ENCODE measurements at places on chromosomes 7 and 10.

DNA sequence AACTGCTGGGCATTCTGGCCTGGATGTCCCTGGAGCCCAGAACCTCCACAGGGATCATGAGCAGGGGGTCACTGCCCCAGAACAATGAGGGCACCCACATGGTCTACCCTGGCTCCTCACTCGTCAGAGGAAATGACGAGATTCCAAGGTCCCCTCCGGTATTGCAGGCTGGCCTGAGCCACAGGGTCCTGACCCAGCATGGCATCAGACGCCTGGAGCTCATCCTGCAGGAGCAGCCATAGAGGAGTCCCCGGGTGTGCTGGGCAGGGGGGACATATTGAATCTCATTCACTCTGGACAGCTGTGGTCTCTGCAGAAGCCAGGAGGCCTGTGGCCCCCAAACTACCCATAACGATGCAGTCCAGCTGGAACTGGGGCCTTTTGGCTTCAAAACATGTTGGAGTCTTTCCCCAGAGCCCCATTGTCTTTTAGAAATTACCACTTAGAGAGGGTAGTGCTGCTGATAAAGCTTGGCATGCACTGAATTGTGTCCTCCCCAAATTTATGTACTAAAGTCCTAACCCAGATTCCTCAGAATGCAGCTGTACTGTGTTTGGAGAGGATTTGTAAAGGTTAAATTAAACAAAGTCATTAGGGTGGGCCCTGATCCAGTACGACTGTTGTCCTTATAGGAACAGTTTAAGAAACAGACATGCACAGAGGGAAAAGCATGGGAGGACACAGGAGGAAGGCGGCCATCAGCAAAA, 27.7 kb downstream of the ANXA8 start:
- DNase-seq: no peak
- H3K4me3 ChIP-seq: no peak overlapping the region
- no peaks in the 10 kb centered on the region for H3K36me3 ChIP-seq
- H3K4me1 ChIP-seq: no peaks in the 10 kb centered on the region
- no peaks in the 10 kb centered on the region for H3K27me3 ChIP-seq

GRCh38 chr10:15505329-15505728, 134.2 kb upstream of the FAM171A1 start:
- H3K36me3 ChIP-seq: no peaks in the 10 kb centered on the region
- H3K27me3 ChIP-seq: no peaks in the 10 kb centered on the region
- no peaks in the 10 kb centered on the region for H3K4me1 ChIP-seq
- H3K4me3 ChIP-seq: no peak overlapping the region
- H3K27ac ChIP-seq: no peak overlapping the region

GRCh38 chr10:133294189-133294588, 14.5 kb downstream of the TUBGCP2 start:
- no peaks in the 10 kb centered on the region for H3K27me3 ChIP-seq
- no peaks in the 10 kb centered on the region for H3K4me1 ChIP-seq
- peaks cover 40% of the 10 kb centered on the region for H3K36me3 ChIP-seq
- no peak overlapping the region for H3K4me3 ChIP-seq
- no peak overlapping the region for H3K27ac ChIP-seq

- no peaks in the 10 kb centered on the region for H3K4me1 ChIP-seq
- H3K4me3 ChIP-seq: no peak overlapping the region
- no peaks in the 10 kb centered on the region for H3K36me3 ChIP-seq
- H3K27ac ChIP-seq: no peak overlapping the region
These were observed 31.7 kb downstream of the CAMK2B start for GRCh38 chr7:44293561-44294324.

GRCh38 chr10:99533496-99534449, 1.0 kb downstream of the NKX2-3 start:
- DNase-seq: no peak
- H3K27ac ChIP-seq: no peak overlapping the region
- H3K4me1 ChIP-seq: no peaks in the 10 kb centered on the region
- H3K36me3 ChIP-seq: no peaks in the 10 kb centered on the region
- peaks cover 71% of the 10 kb centered on the region for H3K27me3 ChIP-seq
- H3K4me3 ChIP-seq: no peak overlapping the region

DNA sequence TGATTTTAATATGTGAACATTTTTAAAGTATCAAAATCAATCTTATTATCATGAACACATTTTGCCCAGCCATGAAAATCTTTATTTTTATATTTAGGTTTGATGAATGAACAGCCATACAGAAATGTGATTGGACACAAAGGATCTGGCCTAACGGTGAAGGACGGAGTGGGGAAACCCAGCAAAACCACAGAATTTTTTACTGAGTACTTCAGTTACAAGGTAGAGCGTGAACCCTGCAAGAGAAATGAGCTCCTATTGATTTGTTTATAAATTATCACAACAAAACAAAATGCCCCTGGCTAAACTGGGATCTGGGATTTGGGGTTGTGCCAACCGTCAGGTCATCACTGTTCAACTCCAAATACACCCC, 118.8 kb downstream of the JAZF1 start:
- no peak for DNase-seq
- H3K27ac ChIP-seq: no peak overlapping the region
- H3K36me3 ChIP-seq: no peaks in the 10 kb centered on the region
- no peaks in the 10 kb centered on the region for H3K27me3 ChIP-seq

DNA sequence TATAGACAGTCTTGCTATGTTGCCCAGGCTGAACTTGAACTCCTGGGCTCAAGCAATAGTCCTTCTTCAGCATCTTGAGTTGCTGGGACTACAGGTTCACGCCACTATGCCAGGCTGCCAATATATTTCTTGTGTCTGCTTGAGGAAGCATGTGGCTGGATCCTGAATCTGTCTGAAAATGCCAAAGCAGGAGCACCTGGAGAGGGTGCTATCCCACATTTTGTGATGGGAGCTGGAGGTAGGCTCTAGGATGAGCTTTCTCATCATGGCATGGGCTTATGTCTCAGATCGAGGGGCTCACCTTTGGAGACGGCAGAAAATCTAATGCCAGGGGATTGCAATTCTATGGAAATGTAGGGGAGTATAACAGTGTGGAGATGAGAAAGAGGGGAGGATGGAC, 744.2 kb downstream of the GRID1 start:
- no peak overlapping the region for H3K27ac ChIP-seq
- no peak for DNase-seq
- no peaks in the 10 kb centered on the region for H3K36me3 ChIP-seq
- no peaks in the 10 kb centered on the region for H3K4me1 ChIP-seq

- no peak for DNase-seq
- H3K4me3 ChIP-seq: no peak overlapping the region
- H3K27me3 ChIP-seq: peaks cover 3% of the 10 kb centered on the region
- no peak overlapping the region for H3K27ac ChIP-seq
- H3K36me3 ChIP-seq: no peaks in the 10 kb centered on the region
- peaks cover 3% of the 10 kb centered on the region for H3K4me1 ChIP-seq
These were observed 32.2 kb upstream of the ZFAND2A start for GRCh38 chr7:1192171-1192676.

GRCh38 chr7:128745706-128746105, 6.5 kb downstream of the CALU start:
- no peaks in the 10 kb centered on the region for H3K27me3 ChIP-seq
- no peak overlapping the region for H3K4me3 ChIP-seq
- peaks cover 10% of the 10 kb centered on the region for H3K4me1 ChIP-seq
- H3K27ac ChIP-seq: no peak overlapping the region
- H3K36me3 ChIP-seq: peaks cover 12% of the 10 kb centered on the region

- DNase-seq: no peak
- no peaks in the 10 kb centered on the region for H3K27me3 ChIP-seq
- no peaks in the 10 kb centered on the region for H3K36me3 ChIP-seq
- no peaks in the 10 kb centered on the region for H3K4me1 ChIP-seq
- no peak overlapping the region for H3K4me3 ChIP-seq
These were observed 39.5 kb downstream of the CNNM1 start for GRCh38 chr10:99368646-99369045.

- H3K4me1 ChIP-seq: no peaks in the 10 kb centered on the region
- H3K27ac ChIP-seq: no peak overlapping the region
- H3K27me3 ChIP-seq: no peaks in the 10 kb centered on the region
- no peak overlapping the region for H3K4me3 ChIP-seq
- H3K36me3 ChIP-seq: peaks cover 13% of the 10 kb centered on the region
These were observed 33.5 kb upstream of the UMAD1 start for GRCh38 chr7:7607010-7607409.

- DNase-seq: no peak
- H3K4me3 ChIP-seq: no peak overlapping the region
- H3K27ac ChIP-seq: no peak overlapping the region
- H3K36me3 ChIP-seq: no peaks in the 10 kb centered on the region
- no peaks in the 10 kb centered on the region for H3K4me1 ChIP-seq
These were observed 351.9 kb downstream of the CXCL12 start for GRCh38 chr10:44033008-44033407.

DNA sequence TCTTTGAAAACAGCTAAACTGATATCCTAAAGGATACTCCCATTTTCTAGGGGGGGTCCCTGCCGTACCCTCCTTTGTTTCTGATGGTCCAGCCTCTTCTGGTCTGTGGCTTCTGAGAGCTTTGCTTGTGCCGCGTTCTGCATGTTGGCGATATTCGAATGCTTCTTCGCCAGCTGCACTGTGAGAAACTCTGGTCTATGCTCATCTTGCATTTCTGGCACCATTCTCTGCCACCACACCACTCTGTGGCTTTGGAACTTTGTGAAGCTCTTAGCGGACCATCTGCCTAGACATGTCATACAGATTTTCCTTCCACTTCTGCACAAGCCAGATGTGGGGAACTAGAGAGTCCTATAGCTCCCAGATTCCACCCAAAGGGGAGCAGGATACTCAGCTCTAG, 197.2 kb downstream of the REEP3 start:
- H3K4me1 ChIP-seq: peaks cover 4% of the 10 kb centered on the region
- H3K4me3 ChIP-seq: no peak overlapping the region
- no peaks in the 10 kb centered on the region for H3K27me3 ChIP-seq
- DNase-seq: no peak
- H3K27ac ChIP-seq: no peak overlapping the region

DNA sequence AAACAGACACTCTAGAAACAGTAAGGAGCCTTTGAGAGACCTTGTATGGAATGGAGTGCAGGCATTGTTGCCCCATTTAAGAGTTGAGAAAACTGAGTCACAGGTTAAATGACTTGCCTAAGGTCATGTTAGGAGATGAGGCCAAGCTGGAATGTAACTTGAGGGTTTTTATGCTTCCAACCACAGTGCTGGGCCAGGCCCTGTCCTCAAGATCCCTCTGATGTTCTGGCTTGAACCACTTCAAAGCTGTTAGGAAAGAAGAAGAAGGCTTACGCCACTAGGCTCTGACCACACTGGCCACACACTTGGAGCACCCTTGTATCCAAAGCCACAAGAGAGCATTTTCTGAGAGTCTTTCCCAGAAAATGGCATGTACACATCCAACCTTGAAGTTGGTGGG, 42.7 kb downstream of the PLAU start:
- no peaks in the 10 kb centered on the region for H3K27me3 ChIP-seq
- H3K4me3 ChIP-seq: no peak overlapping the region
- H3K4me1 ChIP-seq: peaks cover 34% of the 10 kb centered on the region
- no peak overlapping the region for H3K27ac ChIP-seq
- DNase-seq: no peak

DNA sequence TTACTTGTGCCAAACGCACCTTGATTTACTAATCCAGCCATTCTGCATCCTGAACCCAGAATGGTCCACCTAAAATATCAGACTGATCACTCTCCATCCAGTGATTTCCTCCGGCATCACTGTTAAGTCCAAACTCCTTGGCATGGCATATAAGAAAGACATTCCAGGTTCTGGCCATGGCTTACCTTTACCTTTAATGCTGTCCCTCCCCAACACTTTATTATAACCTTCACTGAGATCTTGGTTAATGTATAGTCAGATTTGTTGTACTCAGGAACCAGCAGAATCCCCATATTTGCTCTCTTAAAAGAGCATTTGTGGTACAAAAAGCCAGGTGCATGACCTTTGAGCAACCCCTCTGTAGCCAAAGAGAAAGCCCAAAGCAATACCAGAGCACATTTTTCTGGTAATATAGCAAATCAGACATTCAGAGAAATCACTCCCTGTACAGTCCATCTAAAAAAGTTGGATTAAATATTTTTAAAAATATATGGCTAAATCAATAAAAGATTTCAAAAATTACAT, 10.2 kb downstream of the UMAD1 start:
- H3K4me3 ChIP-seq: no peak overlapping the region
- no peaks in the 10 kb centered on the region for H3K36me3 ChIP-seq
- H3K27ac ChIP-seq: no peak overlapping the region

- H3K4me1 ChIP-seq: no peaks in the 10 kb centered on the region
- peaks cover 18% of the 10 kb centered on the region for H3K27me3 ChIP-seq
- DNase-seq: no peak
- H3K27ac ChIP-seq: no peak overlapping the region
These were observed 3.9 kb downstream of the KLRG2 start for GRCh38 chr7:139479620-139480019.

- no peak overlapping the region for H3K4me3 ChIP-seq
- peaks cover 56% of the 10 kb centered on the region for H3K4me1 ChIP-seq
- H3K27ac ChIP-seq: no peak overlapping the region
- H3K27me3 ChIP-seq: peaks cover 89% of the 10 kb centered on the region
These were observed 5.9 kb upstream of the HMX2 start for GRCh38 chr10:123141791-123142700.

DNA sequence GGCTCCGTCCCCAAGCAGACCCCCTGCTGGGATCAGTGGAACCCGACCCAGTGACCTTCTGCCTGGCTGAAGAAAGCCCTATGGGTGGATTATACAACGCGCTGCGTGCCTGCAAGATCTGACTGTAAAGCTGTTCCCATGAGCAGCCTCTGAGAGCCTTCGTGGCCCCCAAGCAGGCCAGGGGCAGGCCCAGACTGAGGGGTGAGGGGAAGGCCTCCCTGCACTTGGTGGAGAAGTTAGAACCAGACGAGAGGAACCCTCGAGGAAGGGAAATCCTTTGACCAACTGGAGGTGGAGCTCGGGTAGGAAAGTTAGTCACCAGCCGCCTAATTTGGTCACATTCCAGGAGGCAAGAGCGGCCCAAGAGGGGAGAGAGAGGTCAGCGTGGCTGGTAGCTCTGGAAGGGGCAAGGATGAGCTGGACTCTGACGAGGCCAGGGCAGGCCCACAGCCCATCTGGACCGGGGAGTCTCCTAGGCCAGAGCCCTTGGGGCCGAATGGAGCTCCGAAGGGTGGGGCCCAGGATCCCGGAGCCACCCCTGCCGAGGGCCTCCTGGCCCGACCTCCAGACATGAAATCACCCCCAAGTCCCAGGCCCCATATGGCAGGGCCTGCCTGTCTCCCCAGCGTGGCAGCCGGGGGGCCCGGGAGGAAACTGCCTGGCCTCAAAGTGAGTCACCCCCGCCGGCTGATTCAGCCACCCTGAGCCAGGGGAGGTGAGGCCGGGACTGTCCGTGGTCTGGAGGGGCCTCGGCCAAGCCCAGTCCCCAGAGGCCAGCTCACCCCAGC, 23.3 kb upstream of the PDGFA start:
- H3K27ac ChIP-seq: no peak overlapping the region
- H3K4me1 ChIP-seq: no peaks in the 10 kb centered on the region

- no peaks in the 10 kb centered on the region for H3K27me3 ChIP-seq
- no peak overlapping the region for H3K4me3 ChIP-seq
- no peak for DNase-seq
- no peaks in the 10 kb centered on the region for H3K4me1 ChIP-seq
- no peak overlapping the region for H3K27ac ChIP-seq
- H3K36me3 ChIP-seq: no peaks in the 10 kb centered on the region
These were observed 147.2 kb downstream of the TMEM178B start for GRCh38 chr7:141221007-141221612.

All from CD8-positive, alpha-beta memory T cell (primary cell).